ENCODE measurements at places on chromosomes 16 and 17.

- DNase-seq, result no peak
Measured at GRCh38 chr17:57242148-57242547, 14.2 kb upstream of the MSI2 start.

GRCh38 chr17:58219789-58220183, 731 bp upstream of the MKS1 start:
- DNase-seq, result peak; percentile 1

DNA sequence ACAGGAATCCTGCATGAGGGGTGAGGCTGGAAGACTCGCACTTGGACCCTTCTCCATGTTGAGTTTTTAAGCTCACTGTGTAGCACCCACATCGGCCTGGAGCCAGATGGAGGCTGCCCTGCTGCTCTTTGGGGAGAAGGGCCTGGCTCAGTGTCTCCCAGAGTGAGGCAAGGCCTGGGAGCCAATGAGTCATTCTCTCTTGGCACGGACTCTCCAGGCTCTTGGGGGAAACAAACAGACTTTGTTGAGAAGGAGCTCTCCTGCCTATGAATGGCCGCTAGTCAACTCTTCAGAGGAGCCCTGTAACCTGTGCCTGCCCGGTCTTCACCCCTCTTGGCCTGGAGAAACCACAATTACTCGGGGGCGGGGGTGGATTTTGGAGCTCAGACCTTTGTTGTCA, 50.8 kb upstream of the MAF start:
- no peak for DNase-seq

- DNase-seq, result no peak
Measured at GRCh38 chr16:65994291-65994690, 372.2 kb upstream of the CDH5 start.

DNA sequence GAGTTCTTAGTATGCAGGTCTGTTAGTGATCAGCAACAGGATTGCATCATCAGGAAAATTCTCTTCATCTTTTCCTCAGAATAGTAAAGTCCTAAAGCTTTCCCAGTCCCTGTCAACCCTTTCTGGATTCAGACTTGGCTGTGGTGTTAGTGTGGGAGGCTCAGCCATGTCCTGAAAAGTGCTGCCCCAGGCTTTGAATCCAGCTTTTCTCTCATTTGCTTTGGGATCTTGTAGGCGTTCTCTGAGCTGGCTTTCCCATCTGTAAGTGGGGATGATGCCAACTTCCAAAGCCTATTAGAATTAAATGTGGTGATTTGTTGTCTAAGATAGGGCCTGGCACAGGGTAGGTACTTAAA, 3.0 kb downstream of the ALKBH5 start:
- DNase-seq, result no peak

DNA sequence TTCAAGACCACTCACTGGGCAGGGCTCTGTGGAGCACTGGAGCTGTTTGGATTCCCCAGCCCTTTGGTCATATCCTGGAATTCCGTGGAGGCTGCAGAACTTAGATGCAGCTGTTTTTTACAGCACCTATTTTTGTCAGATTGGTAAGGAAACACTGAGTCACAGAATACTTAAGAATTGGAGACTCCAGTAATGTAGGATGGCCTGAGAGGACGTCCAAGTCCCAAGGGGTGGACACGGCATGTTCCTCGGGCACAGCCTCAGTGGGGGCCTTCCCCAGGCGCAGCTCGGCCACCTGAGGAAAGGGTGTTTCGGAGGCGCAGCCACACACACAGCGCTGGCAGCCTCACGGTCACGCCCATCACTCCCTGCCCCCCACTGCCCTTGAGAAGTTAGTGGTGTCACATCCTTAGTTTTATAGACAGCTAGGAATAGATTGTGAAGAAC, 14.8 kb downstream of the PLD6 start:
- DNase-seq, result peak; percentile 57

DNA sequence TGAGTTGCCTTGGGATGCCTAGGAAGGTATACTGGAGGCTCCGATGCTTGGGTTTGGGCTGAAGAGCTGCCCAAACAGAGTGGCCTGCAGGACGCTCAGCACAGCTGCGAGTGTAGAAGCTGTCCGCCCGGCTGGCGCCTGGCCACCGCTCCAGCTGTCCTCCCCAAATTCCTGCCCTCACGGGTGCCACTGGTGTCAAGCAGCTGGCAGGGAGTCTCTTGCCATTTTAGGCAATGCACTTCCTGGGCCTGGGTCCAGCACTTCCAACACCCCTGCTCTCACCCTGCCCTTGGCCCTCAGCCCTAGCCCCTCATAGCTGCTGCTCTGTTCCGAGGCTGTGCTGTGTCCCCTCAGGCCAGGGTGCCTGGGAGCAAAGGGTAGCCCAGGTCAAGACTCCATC, 5.2 kb upstream of the PKMYT1 start:
- no peak for DNase-seq

- DNase-seq, result no peak
Measured at GRCh38 chr17:81249223-81250040, 10.3 kb downstream of the NDUFAF8 start.

DNA sequence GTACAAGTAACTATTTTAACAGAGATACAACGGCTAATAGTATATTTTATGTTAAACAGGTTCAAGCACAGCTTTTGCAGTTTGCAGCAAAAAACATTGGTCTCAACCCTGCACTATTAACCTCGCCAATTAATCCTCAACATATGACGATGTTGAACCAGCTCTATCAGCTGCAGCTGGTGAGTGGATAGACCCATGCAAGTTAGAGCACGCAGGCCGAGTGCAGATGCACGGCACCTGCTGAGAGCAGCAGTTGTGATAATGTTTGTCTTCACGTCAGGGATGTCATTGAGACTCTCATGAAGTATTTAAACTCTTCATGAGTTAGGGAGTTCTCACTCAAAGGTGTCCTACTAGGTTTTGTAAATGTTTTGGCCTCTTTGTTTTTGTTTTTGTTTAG, 45.6 kb downstream of the TMC6 start:
- no peak for DNase-seq

DNA sequence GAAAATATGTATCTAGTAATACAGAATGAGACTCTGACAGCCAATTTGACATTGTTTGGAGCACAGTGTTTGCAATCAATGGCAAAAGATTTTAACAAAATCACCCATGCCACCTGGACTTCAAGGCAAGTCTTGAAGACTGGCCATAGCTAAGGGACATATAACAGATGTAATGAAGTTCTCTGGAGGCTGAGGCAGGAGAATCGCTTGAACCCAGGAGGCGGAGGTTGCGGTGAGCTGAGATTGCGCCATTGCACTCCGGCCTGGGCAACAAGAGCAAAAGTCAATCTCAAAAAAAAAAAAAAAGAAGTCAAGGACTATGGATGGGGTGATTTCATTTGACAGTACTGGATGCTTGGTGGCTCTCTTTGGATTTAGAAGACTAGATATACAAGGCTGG, 5.6 kb upstream of the BPTF start:
- DNase-seq, result no peak
